Activated T-helper 17 cell treated with anti-CD3 and anti-CD28 coated beads, Interleukin-2, amount 50 U/mL, for 72 hours (primary cell): ENCODE measurements at places on chromosomes 7 and 10. TPM values are rescaled to one million over a fixed set of nuclear protein-coding genes. Genes with fewer than 3 reads are reported as not detected.
A peak's percentile ranks its signal among the peaks of the same experiment; 100 is the strongest.

The SCRN1 gene
- 5.4 TPM for total RNA-seq

The FZD1 gene
- 0.13 TPM for total RNA-seq

The MRPL32 gene
- 40.5 TPM for total RNA-seq

The CAV2 gene
- total RNA-seq, result not detected

The LRRN3 gene
- total RNA-seq, result 30.4 TPM

The GNGT1 gene
- not detected for total RNA-seq

GRCh38 chr7:101701153-101701794 lies 72.2 kb upstream of the MYL10 start:
- no peak for ATAC-seq

DNA sequence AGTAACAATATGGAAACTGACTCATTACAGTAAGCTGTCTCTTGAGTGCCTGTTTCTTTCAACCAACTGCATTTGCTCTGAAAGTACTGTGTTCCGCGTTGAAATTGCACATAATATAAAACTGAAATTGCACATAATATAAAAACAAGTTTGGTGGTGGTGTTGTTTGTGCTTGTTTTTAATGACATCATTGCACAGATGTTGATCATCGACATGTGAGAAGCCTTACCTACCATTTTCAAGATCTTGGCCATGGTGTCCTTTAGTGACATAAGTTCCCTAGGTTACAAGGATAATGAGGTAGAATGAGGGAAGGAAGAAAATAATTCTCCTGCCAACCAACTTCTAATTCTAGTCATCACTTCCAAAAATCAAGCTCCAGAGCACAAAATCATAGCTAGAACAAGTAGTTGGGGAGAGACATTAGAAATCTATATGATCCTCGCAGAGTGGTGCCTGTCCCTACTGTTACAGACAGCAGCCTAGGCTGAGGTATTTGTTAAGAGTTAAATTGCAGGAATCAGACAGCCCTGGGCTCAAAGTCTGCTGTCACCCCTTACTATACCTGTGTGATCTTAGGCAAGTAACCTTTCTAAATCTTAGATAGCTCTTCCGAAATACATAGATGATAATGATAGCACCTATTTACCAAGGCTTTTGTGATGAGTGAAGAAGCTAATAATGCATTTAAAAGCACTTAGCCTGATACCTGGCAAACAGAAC lies 29.3 kb downstream of the DOCK4 start:
- no peak for ATAC-seq

- ATAC-seq, result no peak
Measured at GRCh38 chr7:159092701-159093121, 52.0 kb downstream of the VIPR2 start.

- no peak for ATAC-seq
Measured at GRCh38 chr7:26135551-26135950, 16.4 kb upstream of the NFE2L3 start.

DNA sequence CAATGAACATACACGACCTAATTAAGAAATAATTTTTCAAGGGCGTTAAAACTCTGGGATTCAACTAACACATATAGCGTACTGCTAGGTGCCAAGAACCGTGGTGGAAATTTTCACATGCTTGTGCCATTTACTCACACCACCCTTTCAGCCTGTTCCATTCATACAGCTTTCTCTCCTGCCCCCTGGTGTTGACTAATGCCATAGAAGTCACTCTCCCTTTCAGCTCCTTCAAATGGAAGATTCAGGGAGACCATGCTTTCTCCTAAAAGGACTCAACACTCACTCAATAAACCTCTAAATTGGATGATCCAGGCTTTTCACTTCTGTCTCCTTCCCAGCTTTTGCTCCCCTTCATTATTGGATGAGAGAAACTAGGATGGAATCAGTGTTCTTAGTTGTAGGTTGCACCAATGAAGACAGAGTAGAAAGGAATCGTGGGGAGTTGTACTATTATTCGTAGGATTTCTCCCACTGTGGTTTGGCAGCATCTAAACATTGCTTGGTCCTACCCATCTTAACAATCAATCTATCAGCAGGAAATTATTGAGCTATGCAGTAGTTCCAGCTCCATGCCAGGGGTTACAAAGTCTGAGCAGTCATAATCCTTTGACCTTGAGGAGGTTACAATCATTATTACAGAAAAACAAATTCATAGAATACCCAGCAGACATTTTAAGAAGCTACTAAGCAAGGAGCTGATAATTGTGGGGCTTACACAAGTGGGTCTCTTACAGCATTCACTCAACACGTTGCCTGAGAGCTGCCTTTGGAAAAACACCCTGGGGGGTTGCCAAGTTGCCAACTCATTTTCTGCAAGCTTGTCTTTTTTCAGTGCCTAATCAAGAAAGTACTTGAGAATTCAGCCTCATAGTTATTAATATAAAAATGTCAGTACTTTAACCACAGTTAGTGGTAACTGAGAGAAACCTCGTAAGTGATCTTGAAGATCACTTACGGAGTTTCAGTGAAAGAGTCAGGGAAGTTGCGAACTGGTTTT lies 2.8 kb upstream of the PPP1R3C start:
- peak; percentile 36 for ATAC-seq

GRCh38 chr7:106460792-106461254 lies 176.0 kb upstream of the NAMPT start:
- ATAC-seq, result no peak

DNA sequence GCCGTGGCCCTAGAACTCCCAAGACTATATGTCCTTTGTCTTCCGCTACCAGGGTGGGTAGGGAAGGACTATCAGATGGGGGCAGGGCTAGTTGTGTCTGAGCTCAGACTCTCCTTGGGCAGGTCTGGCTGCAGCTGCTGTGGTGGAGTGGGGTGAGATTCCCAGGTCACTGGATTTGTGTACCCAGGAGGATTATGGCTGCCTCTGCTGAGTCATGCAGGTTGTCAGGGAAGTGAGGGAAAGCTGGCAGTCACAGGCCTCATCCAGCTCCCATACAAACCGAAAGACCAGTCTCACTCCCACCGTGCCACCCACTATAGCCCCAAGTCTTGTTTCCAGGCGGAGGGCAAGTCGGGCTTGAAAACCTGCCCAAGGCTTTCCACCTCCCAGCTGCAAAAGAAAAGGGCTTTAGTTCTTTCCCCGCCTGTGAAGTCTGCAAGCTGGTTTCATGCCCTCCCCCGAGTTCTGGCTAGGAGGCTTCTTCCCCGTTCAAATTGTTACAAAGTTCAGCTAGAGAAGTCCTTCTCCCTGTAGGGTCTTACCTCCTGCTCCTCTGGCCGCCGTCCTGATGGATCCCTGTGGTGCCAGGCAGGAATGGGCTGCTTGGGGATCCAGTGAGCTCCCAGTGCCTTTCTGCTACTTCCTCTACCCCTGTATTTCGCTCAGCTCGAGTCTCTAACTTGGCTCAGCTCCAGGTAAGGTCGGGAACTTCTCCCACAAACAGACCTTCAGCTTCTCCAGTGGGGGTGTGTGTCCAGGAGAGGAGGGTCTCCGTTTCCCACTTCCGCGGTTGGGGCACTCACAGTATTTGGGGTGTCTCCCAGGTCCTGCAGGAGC lies 106.8 kb upstream of the FGL2 start:
- ATAC-seq, result no peak

DNA sequence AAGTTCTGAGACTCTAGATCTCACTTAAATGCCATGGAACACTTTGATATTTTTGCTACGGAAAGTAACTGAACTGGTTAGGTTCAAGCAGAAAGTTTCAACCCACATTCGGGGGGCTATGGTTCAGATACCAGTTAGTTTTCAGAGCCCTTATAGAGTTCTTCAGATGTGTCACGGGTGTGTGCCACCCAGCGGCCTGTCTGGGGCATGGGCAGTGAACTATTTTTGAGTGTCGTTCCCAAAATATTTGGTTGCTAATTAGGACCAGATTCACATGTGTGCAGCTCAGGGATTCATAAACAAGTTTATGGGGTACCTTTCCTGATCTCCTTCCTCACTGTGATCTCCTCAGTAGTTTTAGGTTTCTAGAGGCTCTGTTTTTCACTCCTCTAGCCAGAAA lies 271.9 kb downstream of the C7orf25 start:
- no peak for ATAC-seq

DNA sequence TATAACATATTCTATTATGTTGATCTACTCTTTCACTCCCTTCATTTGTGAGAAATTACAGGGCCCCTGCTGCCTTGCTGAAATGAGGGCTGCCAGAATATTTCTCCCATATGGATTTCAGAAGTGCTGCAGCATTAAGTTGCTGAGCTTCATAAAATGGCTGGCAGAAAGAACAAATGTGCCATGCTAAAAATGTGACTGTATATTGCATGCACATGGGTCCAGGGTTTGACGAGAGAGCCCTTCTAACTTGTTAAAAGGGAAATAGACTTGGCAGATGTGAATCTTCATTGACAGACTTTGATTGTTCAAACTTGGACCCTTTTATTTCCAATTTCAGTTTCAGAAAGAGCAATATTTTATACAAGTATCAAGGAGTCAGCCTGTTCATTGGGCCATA lies 468.6 kb downstream of the PHTF2 start:
- no peak for ATAC-seq

DNA sequence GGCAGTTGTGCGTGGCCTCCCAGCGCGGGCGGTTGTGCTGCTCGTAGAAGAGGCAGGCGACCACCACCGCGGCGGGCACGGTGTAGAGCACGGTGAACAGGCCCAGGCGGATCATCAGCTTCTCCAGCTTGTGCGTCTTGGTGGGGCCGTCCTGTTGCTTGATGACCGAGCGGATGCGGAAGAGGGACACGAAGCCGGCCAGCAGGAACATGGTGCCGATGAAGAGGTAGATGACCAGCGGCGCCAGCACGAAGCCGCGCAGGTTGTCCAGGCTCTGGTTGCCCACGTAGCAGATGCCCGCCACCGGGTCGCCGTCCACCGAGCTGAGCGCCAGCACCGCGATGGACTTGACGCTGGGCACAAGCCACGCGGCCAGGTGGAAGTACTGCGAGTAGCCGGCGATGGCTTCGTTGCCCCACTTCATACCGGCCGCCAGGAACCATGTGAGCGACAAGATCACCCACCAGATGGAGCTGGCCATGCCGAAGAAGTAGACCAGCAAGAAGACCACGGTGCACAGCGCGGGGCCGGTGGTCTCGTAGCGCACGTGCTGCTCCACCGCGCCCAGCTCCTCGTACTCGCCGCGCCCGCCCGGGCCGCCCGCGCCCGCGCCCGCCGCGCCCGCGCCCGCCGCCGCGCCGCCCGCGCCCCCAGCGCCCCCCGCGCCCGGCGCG lies 2.2 kb downstream of the FZD8 start:
- no peak for ATAC-seq

DNA sequence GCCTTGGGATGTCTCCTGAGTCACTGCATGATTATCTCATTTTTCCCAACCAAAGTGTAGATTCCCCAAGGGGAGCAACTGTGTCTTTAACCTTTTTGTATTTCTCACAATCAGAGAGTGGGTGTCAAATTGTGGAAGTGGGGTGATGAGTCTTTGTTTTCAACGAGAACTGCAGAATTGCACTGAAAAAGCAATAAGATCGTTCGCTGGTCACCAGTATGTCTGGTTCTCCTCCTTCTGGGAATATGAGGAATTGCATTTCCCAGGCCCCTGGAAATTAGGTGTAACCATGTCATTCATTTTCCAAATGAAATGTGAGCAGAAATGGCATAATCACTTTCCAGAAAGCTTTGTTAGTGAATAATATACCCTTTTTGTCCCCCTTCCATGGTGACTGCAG lies 326.9 kb downstream of the GPAM start:
- no peak for ATAC-seq

- no peak for ATAC-seq
Measured at GRCh38 chr7:54812756-54813322, 53.8 kb upstream of the SEC61G start.

DNA sequence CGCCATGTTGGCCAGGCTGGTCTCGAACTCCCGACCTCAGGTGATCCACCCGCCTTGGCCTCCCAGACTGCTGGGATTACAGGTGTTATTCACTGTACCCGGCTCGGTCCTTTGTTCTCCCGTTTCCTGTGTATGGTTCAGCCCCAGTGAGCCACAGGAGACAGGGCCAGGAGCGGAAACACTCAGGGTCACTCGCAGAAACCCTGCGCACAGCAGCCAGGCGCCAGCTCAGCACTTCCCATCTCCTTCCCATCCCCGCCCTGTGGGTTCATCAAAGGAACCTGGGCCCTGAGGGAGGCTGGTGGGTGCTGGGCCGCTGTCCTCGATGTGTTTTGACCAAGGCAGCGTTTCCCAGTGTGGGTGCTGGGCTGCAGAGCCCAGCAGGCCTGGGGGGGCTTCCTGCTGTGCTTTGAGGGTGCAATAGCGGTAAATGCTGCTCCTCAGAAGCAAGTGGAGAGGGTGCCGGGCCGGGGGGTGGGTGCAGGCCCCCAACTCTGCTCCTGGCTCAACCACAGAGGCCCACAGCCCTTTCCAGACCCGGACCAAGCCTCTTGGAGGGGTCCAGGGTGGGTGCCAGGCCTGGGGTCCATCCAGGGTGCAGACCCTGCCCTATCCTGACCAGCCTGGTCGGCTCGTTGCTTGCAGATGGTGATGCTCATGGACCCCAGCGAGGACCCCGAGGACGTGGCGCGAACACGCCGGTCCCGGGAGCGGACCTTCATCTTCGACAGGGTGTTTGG lies 15.3 kb upstream of the CHST12 start:
- no peak for ATAC-seq

DNA sequence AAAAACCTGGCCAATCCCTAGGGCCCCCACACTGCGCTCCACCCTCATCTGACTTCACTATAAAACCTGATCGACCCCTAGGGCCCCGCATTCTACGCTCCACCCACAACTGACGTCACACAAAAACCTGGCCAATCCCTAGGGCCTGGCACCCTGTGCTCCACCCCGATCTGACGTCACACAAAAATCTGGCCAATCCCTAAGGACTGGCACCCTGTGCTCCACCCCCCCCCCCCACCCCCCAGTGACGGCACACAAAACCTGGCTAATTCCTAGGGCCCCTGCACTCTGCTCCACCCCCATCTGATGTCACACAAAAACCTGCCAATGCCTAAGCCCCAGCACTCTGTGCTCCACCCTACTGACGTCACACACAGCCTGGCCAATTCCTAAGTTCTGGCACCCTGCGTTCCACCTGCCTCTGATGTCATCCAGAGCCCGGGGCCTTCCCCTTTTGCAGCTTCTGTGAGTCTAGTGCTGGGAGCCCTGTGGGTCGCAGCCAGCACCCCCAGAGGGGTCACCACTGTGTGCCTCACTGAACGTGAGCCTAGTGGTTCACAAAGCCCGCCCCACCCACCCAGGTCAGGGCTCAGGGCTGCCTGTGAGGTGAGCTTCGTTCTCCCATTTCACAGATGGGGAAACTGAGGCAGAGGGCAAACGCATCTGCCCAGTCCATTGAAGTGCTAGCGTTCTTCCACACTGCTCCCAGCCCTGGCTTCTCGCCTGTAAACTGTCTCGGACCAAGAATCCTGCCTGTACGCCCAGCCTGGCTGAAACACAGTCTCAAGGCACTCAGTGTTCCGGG lies 40.6 kb downstream of the MICALL2 start:
- no peak for ATAC-seq
